ENCODE measurements at places on chromosomes 12 and 14.

- DNase-seq, result peak; percentile 14
These were observed 4.8 kb downstream of the EPYC start for GRCh38 chr12:90999966-91000365.

- DNase-seq, result peak; percentile 52
These were observed 49.7 kb downstream of the FAM222A start for GRCh38 chr12:109763201-109763841.

- no peak for DNase-seq
These were observed 438.9 kb downstream of the NAV3 start for GRCh38 chr12:78269620-78270019.

- no peak for DNase-seq
These were observed 18.5 kb downstream of the NCOR2 start for GRCh38 chr12:124548854-124549378.

- DNase-seq, result no peak
These were observed 51.6 kb upstream of the DLK1 start for GRCh38 chr14:100674897-100675619.

DNA sequence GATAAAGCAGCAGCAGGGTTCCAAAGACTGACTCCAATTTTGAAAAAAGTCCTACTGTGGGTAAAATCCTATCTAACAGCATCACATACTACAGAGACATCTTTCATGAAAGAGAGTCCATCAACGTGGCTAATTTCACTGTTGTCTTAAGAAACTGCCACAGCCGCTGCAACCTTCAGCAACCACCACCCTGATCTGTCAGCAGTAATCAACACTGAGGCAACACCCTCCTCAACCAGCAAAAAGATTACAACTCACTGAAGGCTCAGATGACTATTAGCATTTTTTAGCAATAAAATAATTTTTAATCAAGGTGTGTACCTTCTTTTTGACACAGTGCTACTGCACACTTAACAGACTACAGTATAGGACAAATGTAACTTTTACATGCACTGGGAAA lies 6.6 kb downstream of the CAPRIN2 start:
- DNase-seq, result no peak

GRCh38 chr14:28751467-28752058 lies 15.0 kb upstream of the FOXG1 start:
- DNase-seq, result peak; percentile 50

DNA sequence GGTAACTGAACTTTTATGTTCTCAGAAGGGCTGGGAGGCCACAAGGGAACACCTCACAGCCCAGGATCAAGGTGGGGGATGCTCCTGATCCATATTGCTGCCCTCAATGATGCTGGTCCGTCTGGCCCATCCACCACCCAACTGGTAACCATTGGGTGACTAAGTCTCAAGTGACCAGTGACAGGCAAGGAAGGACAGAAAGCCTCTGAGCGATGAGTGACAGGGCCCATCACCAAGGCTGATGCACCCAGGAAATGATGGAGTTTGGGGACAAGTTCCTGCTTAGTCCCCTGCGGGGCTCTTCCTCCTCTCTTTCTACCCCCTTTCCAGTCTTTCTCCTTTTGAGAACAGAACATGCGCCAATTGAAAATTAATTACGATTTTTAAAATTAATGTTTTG lies 2.6 kb upstream of the MMP19 start:
- no peak for DNase-seq

- no peak for DNase-seq
These were observed 99.0 kb upstream of the SOX5 start for GRCh38 chr12:24048446-24048845.

DNA sequence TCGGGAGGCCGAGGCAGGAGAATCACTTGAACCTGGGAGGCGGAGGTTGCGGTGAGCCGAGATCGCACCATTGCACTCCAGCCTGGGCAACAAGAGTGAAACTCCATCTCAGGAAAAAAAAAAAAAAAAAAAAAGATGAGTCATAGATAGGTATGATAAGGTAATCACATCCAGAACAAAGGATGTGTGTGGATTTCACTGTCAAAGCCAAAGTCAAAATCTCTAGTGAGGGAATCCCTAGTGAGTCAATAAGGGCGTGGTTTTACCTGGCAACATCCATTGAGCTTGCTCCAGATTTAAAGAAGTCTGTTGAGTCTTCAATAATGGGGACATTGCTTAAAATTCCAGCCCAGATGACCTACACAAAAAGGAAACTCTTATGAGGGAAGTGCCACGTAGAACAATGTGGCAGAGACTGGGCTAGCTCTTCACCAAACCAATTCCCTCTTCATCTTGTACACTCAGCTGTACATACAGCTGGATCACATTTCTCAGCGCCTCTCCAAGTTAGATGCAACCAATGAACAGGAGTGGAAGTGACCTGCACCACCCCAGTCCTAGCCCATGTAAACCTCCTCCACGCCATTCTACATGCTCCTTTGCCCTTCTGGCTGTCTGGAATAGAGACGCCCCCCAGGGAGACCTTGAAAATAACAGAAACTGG lies 23.4 kb downstream of the ALDH1L2 start:
- peak; percentile 90 for DNase-seq

DNA sequence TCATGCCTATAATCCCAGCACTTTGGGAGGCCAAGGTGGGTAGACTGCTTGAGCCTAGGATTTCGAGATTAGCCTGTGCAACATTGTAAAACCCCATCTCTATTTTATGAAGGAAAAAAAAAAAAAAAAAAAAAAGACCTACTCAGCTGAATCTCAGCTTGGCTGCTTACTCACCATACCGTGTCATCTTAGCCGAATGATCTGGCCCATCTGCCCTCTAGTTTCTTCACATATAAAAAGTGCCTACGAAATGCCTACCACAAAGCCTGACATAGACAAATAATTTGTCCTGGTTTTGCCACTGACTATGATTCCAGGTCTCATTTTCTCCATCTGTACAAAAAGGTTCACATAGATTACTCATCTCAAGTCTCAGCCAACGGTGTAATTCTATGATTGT lies 10.1 kb downstream of the DIABLO start:
- DNase-seq, result no peak

DNA sequence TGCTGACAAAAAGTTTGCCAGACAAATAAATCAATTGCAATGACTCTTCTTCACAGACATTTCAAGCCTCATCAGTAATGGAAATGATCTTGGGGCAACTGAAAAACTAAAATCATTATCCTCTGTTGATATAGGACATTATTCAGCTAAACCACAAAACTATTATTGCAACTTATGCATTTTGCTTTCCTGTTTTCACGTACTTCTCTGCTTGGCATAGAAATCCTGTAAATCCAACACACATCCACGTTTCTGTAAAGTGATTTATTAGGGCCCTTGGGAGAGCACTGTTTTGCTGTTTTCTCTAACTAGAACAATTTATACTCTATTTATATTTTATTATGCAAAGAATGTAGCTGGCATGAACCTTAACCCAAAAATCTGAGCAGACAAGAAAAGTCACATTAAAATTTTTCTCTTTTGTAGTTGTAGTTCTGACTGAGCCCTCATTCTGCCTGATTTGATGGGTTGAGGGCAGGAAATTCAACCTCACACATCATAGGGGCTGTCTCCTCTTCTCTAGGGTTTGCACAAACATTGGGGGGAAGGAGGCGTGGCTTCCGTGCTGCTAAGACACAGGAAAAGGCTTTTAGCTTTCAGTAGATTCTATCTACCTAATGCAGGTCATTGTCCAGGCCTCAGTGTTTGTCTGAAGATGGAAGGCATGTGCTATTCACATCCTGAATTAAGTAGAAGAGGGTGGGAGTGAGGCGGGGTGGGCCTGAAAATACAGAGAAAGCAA lies 11.5 kb upstream of the NUP107 start:
- no peak for DNase-seq

DNA sequence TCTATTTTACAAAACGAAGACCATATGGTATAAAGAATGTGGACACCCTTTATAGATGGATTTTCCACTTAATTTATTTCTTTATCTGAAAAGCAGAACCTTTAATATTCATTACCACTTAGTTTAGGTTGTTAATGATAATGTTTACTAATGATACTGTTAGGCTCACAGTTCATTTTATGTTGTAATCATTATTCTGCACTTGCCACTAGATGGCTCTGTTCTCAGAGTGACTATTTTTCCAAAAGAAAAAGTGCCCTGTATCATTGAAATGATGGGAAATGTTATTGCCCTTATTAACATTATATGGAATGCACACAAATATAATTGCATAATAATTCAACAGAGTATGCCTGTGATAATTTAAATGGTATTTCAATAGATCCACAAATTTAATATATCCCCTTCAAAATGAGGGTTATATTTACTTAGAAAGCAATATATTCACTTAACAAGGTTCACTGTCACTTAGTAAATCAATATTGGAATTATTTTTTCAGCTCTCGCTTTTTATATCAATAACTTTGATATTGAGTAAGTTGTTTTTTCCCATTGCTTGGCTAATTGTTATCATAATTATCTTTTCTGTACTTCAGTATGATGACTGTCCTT lies 95.7 kb downstream of the PDE3A start:
- DNase-seq, result peak; percentile 21

DNA sequence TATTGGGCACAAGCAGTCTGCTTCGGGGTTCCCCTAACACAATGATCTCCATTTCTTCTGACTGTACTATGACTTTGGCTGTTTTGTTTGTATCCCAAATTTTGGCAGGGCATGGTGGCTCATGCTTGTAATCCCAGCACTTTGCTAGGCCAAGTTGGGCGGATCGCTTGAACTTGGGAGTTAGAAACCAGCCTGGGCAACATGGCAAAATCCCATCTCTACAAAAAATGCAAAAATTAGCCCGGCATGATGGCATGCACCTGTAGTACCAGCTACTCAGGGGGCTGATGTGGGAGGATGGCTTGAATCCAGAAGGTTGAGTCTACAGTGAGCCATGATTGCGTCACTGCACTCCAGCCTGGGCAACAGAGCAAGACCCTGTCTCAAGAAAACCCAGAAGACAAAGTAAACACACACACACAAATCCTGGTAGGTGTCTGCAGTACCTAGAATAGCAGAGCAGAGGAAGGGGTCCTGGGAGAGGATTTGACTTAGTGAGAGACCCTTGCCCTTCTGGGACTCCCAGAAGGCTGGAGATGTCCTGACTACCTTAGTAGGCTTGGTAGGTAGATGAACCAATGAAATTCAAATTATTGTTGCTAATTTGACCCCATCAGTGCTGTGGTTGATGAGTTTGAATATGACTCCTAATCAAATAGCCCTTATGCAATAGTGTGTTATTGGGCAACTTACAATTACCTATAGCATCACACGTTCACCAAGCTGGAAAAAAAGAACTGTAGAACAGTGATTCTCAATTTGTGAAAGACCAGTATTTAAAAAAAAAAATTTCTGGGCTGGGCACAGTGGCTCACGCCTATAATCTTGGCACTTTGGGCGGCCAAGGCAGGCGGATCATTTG lies 6.8 kb upstream of the AEBP2 start:
- DNase-seq, result no peak

- no peak for DNase-seq
These were observed 8.5 kb upstream of the ASCL1 start for GRCh38 chr12:102948941-102949352.

DNA sequence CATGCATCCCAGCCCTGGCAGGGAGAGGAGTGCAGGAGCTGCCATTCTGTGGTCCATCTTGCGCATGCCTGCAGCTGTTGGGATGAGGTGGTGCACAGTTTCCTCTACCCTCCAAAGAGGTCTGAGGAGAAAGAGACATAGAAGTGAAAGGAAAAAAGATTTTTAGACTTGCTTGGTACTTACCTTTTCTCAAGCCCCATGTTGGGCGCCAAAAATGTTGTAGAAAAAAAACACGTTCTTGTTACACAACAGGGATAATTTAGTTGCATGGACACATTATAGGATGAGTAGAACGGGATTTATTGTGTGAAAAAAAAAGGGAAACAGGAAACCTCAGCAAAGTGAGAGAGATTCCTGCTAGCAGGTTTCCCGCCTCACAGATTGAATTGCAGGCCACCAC lies 244.4 kb upstream of the GARIN2 start:
- no peak for DNase-seq

GRCh38 chr14:50728836-50729235 lies 60.7 kb upstream of the SAV1 start:
- DNase-seq, result no peak

GRCh38 chr14:39310051-39310450 lies 76.3 kb downstream of the MIA2 start:
- no peak for DNase-seq

- DNase-seq, result no peak
These were observed 5.6 kb upstream of the GCH1 start for GRCh38 chr14:54908190-54908589.

DNA sequence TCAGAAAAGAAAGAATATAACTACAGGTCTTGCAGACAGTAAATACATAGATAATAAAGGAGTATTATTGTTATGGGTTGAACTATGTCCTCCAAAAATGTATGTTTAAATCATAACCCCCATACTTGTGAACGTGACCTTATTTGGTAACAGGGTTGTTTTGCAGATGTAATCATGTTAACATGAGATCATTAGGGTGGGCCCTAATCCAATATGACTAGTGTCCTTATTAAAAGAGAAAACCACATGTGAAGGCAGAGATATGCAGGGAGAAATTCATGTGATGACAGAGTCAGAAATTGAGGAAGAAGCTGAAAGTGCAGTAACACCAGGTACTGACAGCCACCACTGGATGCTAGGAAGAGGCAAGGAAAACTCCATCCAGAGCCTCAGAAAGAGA lies 29.0 kb downstream of the MAGOHB start:
- peak; percentile 20 for DNase-seq

DNA sequence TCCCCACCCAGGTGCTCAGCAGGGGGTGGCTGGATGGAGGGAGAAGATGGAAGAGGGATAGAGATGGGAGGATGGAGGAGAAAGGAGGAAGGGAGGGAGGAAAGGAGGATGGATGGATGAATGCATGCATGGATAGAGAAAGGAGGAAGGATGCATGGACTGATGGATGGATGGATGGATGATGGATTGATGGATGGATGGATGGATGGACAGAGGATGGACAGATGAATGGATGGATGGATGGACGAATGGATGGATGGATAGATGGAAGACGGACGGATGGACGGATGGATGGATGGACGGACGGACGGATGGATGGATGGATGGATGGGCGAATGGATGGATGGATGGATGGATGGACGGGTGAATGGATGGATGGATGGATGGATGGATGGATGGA lies 64.1 kb downstream of the NCOR2 start:
- no peak for DNase-seq

DNA sequence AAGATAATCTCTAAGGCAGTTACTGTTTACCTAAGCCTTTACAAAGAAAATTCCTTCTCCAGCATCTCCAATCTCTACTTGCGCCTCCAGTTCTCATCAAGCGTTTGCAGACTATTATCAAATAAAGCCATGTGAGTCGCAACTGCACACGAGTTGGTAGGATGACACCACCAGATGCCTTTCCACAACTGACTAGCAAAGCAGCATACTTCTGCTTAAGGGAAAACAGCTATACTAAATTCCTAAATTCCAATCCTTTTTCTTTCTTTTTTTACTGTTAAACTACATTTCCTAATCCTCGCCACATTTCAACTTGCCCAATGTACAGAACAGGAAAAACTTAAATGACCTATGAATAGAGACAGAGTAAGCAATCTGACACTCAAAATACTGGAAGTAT lies 166.7 kb downstream of the ITPR2 start:
- no peak for DNase-seq

DNA sequence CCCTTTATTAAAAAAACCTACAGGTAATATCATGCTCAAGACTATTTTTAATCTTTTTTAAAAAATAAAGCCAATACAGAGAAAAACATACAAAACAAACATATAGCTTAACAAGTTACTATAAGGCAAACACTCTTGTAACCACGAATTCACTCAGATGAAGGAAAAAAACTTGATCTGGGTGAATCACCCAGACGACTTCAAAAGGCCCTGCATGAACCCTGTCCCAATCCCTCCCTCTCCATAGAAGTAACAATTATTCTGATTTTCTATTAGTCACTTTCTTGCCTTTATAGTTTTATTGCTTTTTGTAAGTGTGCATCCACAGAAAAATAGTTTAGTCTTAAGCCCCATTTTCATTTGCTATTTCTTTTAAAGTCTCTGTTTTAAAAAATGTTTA lies 72.6 kb downstream of the LRP6 start:
- peak; percentile 58 for DNase-seq

Measured in SW480 (cell line).